Naive thymus-derived CD8-positive, alpha-beta T cell (primary cell): ENCODE measurements at places on chromosomes 7 and 10. TPM values are rescaled to one million over a fixed set of nuclear protein-coding genes. Genes with fewer than 3 reads are reported as not detected.

PTF1A gene
- total RNA-seq: not detected

ANTXRL gene
- total RNA-seq: not detected

COX19 gene
- 46.9 TPM for total RNA-seq

CDC14C gene
- not detected for total RNA-seq

CHAT gene
- not detected for total RNA-seq

STRIP2 gene
- not detected for total RNA-seq

UPK3B gene
- total RNA-seq: 8.4 TPM

TMEM225B gene
- total RNA-seq: 2.5 TPM

CEP55 gene
- not detected for total RNA-seq

OPN4 gene
- not detected for total RNA-seq

COL13A1 gene
- not detected for total RNA-seq

GHRHR gene
- total RNA-seq: not detected

NYAP1 gene
- not detected for total RNA-seq

NPSR1 gene
- not detected for total RNA-seq

IFIT1B gene
- total RNA-seq: not detected

SPDYE2B gene
- total RNA-seq: not detected

GFRA1 gene
- total RNA-seq: not detected

UCN3 gene
- total RNA-seq: not detected

AKR1C1 gene
- 3.4 TPM for total RNA-seq

MRLN gene
- not detected for total RNA-seq

MINPP1 gene
- total RNA-seq: 8.4 TPM

TAS2R4 gene
- total RNA-seq: 3.3 TPM

OR2A12 gene
- not detected for total RNA-seq

MBL2 gene
- not detected for total RNA-seq

PIP gene
- total RNA-seq: not detected

ANKMY2 gene
- total RNA-seq: 13.6 TPM

HUS1 gene
- total RNA-seq: 78.8 TPM
